ENCODE measurements at places on chromosomes 3 and 15.

GRCh38 chr3:18870074-18870640 lies 278.2 kb upstream of the KCNH8 start:
- no peak for DNase-seq

DNA sequence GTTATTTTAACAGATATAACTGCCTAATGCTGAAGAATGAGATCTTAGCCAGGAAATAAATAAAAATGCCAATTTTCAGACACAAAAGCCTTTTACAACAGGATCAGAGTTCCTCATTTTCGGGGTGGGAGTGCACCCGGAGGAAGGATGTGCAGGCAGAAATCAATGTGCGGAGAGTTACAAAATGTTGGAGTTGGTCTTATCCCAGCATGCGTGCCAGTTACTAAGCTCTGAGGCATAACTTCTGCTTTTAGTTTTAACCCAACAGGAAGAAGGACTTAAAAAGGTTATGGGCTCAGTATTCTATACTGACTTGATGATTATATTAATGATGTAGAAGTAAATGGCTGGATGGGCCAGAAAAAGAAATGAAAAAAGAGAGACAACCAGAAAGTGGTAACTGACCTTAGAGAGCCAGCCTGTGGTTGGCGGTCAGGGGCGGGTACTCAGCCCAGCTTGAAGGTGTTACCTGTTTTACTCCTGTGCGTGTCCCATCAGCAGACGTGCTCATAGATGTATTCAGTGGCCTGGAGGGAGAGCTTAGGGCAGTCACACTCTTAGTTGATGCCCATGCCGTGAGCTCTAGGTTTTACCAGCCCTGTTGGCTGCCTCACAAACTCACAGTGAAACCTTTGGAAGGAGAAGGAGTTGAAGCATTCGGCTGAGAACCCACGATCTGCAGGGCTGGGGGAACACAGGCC lies 164.7 kb downstream of the SV2B start:
- DNase-seq, result no peak

GRCh38 chr3:141441381-141442364 lies 45.2 kb upstream of the RASA2 start:
- peak; percentile 64 for DNase-seq

DNA sequence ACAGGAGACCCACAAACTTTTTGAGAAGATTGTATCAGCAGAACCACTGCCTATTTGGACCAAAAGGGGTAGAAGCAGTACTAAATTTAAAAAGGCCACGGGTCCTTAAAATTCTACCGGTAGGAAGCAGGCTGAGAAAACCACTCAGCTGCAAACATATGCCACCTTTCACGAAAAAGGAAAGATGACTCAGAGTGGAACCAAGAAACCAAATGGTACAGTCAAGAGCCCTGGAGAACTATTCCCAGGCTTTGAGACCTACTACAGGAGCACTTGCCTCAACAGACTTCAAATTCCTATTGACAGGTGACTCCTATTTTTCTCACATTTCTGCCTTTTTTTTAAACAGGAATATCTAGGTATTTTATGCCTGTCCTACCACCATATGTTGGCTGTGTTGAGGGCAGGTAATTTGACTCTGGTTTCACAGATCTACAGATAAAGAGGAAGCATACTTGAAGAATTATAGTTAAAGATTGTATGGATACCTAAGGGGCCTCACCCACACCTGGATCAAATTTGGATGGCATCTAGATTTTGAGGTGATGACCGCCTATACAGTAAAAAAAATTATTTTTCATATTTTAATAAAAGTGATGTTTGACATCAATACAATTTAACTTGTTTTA lies 10.1 kb downstream of the GOLIM4 start:
- DNase-seq, result no peak

- DNase-seq, result no peak
These were observed 103.6 kb upstream of the THSD4 start for GRCh38 chr15:71011503-71012155.

DNA sequence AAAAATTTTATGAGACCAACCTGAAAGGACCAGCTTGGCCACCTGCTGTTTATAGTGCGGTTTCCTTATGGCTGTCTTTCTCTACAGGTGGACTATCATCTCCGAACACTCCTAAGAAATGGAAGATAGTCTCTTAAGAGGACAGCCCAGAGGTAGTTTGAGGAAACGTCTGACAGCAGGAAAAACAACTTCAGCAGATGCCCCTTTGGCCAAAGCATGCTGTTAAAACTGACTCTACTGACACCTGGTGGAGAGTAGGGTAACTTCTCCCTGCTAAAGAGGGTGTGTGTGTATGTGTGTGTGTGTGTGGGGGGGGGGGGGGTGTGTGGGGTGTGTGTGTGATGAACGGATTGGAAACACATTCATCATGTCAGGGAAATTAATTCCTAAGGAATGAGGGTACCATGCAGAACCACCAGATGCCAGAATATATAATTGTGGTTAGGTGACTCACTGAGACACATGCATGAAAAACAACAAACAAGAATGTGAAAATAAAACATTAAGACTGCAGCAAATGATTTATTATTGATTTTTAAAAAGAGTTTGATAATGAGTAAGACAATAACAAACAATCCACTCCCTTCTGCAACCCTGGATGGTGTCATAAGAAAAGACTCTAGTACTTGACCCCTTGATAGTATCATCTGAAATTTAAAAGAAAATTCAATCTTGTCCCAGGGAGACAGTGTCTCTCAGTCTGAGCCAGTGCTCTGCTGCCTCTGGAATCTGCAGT lies 256.5 kb downstream of the THRB start:
- no peak for DNase-seq

DNA sequence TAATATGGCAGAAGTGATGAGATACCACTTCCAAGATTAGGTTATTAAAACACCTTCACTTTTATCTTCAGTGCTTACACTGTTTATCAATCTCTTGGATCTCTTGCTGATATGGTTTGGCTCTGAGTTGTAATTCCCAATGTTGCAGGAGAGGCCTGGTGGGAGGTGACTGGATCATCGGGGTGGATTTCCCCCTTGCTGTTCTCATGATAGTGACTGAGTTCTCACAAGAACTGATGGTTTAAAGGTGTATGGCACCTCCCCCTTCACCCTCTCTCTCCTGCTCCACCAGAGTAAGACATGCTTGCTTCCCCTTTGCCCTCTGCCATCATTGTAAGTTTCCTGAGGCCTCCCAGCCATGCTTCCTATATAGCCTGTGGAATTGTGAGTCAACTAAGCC lies 11.8 kb downstream of the GOLIM4 start:
- no peak for DNase-seq

GRCh38 chr3:133860519-133860918 lies 35.2 kb downstream of the RAB6B start:
- DNase-seq, result no peak

GRCh38 chr15:66754789-66755188 lies 52.8 kb downstream of the SMAD6 start:
- no peak for DNase-seq

GRCh38 chr3:52679199-52679538 lies 6.5 kb downstream of the PBRM1 start:
- DNase-seq, result no peak

GRCh38 chr15:67080900-67081431 lies 15.6 kb downstream of the SMAD3 start:
- no peak for DNase-seq

DNA sequence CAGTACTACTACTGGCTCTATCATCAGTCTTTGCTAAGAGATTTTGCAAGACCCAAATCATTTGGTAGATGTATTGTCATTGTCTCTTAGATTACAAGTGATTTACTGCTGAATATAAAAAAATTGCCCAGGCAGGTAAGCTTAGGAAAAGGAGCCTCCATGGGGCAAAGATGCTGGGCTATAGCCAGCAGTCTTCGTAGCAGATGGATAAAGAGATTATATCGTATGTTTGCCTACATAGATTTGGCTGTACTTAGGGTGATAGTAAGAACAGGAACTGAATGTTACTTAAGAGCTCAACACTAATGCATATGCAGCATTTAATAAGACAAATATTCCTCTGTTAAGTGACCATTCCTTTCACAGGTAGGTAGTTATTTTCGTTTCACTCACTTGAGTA lies 48.9 kb downstream of the PTPRG start:
- DNase-seq, result no peak

DNA sequence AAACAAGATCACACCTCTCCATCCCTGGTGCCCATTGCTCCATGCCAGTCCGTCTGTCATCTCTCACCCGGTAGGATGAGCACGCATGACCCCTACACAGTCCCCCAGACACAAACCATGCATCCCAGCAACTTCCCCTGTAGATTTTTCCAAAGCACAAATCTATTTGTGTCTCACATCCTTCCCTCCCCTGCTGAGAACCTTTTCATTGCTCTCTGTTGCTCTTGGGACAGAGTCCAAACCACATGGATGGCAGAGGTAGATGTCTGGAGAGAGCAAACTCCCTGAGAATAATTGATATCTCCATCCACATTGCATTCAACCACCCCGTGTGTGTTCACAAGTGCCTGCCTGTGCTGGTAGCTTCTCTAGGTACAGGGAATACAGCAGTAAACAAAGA lies 29.9 kb upstream of the LRTM1 start:
- no peak for DNase-seq

DNA sequence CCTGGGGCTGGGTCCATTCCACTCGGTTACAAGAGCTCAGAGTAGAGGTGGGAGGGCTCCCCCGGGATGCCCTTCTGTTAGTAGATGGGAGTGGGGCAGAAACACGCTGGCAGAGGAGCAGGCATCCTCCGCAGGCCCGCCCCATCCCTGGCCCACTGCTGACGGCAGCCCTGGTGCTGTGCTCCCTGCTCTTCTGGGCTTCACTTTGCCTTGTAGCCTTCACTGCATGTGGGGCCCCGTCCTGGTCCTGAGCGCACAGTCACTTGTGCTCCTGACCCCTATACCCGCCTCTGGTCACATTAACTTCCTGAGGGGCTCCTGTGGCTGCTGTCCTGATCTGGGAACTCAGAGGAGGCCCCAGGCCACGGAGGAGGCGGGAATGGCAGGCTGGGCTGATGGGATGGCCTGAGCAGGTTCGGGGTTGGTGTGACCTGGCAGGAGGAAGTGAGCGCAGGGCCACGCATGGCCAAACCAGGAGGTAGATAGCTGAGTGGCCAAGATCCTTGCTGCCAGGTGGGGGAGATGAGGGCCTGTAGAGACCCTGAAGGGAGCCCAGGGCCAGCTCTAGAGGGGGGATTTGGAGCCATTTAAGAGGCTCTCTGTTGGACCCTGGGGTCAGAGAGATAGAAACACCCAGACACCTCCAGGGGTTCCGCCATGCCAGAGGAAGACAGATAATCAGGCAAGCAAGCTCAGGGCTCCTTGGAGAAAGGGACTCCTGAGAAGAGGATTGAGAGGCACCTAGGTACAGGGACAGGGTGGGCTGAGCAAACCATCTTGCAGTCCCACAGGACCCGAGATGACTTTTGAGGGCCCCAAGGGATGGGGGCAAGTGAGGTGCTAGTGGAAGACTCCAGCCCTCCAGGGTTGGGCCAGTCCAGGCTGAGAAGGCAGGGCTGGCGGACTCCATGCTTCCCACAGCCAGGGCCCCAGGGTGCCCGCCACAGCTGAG lies 92.2 kb upstream of the PRR23E start:
- DNase-seq, result no peak

- DNase-seq, result no peak
These were observed 17.8 kb downstream of the FLNB start for GRCh38 chr3:58025837-58026569.

DNA sequence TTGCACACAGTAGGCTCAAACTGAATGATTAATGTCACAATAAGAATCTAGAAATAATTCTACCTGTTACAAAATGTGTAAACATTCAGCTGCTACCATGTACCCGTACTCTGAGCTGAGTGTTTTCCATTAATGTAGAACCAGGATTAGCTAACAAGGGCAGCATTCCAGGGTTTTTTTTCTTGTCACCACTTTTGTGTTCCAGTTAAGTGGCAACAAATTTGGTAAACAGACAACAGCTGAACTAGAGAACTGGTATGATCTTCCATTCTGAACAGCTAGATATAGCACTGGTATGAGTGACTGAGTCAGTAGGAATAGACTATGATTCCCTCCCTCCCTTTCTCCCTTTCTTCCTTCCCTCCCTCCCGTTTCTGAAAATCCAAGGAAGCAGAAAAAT lies 229.4 kb downstream of the CD47 start:
- no peak for DNase-seq

- no peak for DNase-seq
These were observed 4.9 kb upstream of the TJP1 start for GRCh38 chr15:29826908-29827820.

- no peak for DNase-seq
These were observed 672.2 kb downstream of the DIPK2A start for GRCh38 chr3:144643771-144644198.
